ENCODE measurements at places on chromosomes 6 and 20. TPM values are rescaled to one million over a fixed set of nuclear protein-coding genes. Genes with fewer than 3 reads are reported as not detected.

Gene SLC13A3
- polyA plus RNA-seq = 0.22 TPM

Gene TOX2
- 6.9 TPM for polyA plus RNA-seq

Gene FRS3
- 1.6 TPM for polyA plus RNA-seq

Gene SLC17A9
- 3.3 TPM for polyA plus RNA-seq

Gene NKAIN2
- not detected for polyA plus RNA-seq
